ENCODE measurements at places on chromosomes 6 and 20.

GRCh38 chr6:79640146-79641111, 9.3 kb downstream of the SH3BGRL2 start:
- peak; percentile 46 for DNase-seq

DNA sequence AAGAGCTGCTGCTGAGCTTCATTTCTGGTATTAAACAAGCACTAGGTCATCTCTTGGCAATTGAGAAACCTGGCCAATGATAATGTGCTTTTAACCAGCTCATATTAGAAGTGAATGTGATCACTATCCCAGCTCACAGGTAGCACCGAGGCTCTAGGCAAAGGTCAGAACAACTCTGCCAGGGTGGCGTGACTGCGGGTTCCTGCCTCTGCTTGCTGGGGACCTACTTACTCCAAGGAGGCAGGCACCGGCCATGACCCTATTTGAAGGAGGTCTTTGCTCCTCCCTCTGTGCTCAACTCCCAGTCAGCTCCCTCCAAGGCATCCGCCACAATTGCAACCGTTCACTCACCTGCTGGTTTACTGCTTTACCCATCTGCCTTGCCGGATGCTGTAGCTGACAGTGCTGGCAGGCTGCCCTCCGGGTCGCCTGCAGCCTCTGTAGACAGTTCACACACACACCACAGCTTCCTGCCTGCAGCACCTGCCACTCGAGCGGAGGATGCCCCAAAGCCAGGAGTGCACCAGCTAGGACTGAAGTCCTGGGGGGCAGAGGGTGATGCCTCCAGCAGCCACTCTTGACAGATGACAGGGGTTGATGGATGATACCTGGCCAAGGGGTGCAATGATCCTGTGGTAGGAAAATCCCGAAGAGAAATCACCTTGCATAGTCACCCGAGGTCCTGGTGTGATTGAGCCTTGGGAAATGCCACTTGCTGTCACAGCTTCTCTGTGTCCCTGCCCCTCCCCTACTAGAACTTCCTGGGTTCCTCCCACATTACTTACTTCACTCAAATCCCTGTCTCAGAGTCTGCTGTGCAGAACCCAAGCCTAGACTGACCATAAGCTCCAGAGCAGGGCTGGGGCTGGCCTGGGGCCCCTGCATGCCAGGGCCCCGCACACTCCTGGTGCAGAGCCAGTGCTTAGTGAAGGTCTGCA, 8.8 kb upstream of the VSX1 start:
- no peak for DNase-seq

GRCh38 chr20:50369225-50370035, 140.8 kb upstream of the PTPN1 start:
- DNase-seq: no peak

DNA sequence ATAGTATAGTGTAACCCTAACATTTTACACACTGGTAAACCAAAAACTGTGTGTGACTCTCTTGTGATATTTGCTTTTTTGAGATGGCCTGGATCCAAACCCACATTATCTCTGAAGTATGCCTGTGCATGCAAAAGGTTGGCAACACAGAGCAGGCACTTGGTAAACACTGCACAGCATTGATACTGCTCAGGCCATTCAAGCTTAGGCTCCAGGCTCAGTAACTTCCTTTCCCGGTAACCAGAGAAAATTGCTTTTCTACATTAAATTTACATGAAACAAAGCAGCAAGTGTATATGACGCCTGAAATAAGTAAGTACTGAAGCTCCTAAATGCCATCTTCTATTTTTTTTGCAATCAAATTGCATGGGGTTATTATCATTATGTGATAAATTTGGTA, 205.7 kb downstream of the EPM2A start:
- DNase-seq: no peak

DNA sequence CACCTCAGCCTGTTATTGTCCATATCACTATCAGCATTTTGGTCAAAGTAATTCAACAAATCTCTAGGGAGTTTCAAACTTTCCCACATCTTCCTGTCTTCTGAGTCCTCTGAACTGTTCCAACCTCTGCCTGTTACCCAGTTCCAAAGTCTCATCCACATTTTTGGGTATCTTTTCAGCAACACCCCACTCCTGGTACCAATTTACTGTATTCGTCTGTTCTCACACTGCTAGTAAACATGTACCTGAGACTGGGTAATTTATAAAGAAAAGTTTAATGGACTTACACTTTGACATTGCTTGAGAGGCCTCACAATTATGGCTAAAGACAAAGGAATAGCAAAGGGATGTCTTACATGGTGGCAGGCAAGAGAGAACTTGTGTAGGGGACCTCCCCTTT, 224.2 kb downstream of the ADGRB3 start:
- no peak for DNase-seq

DNA sequence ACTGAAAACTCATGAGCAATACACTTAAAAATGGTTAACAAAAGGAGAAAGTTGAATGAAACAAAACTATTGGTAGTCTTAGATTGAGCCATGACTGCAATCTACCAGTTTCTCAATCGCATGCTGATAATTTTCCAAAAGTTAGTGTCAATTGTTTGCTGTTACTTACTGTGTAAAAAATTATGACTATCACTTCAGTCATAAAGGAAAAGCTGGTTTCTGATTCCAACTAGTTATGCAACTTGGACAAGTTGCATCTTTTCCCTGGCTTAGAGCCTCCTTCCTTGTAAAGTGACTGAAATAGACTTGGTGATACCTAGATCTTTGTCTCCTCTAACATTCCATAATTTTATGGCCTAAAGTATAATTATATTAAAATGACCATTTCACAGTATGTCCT, 88.3 kb upstream of the PAK5 start:
- no peak for DNase-seq

GRCh38 chr6:32170294-32170693, 5.6 kb downstream of the AGPAT1 start:
- no peak for DNase-seq

DNA sequence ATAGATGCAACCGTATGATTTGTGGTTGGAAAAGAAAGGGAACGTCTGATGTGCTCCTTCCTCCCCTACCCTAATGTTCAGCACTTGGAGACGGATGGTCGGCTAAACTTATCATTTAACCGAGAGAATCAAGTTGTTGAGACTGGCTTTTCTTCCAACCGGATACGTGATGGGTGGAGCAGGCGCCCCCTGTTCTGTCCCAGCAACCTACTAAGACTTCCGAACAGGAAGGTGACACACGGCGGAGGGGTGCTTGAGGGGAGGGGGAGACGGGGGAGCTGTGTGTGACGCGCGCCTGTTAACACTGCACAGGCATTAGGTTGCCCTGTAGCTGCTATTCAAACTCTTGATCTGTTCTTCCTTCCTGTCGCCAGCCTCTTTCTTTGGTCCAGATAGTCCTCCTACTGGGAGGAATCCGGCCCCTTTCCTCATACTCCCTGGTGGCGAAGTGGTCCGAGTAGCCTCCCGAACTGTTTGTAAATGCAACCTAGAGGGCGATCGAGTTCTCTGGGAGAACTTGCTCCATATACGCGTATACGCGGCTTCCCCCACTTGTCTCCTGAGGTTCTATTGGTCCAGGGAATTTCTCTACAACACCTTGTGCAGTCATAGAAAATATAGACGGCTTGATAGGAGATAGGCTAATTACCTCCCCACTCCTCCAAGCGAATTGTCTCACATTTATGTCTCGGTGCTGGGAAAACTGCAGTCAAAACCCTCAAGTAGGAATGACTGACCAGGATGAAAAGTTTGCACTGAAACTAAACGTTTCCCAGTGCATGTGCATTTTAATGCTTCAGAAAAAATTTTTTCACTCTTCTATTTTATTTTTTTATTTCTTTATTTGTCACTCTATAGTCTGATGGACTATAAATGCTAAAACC, 126.0 kb upstream of the SLC2A12 start:
- peak; percentile 78 for DNase-seq

GRCh38 chr20:1081891-1082290, 36.5 kb upstream of the PSMF1 start:
- no peak for DNase-seq

GRCh38 chr20:52676283-52676995, 295.7 kb upstream of the TSHZ2 start:
- no peak for DNase-seq

GRCh38 chr6:130547723-130548122, 181.9 kb downstream of the TMEM200A start:
- no peak for DNase-seq

DNA sequence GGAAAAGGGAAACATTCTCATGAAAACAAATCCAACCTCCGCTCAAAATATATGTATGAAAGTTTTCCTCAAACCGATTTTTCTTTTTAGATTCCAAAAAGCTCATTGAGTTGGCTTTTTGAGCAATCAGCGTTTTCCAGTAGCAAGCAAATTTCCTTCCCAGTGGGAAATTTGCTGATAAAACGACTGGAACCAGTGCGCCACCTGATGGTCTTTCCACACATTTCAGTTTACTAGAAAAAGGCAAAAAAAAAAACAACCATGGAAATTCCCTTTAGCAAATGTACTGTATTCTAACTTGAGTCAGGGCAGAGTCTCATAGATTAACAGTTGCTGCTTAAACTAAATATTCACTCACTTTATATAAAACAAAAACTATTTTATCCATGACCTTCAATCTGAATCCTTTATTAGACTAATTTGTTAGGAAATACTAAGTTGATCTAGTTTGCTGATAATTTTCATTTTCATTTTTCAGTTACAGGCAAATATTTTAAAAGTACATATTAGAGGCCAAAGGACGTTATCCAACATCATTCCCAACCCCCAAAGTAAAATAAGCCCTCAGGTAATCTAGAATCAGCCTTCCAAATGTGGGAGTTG, 271.5 kb downstream of the FOXA2 start:
- no peak for DNase-seq

GRCh38 chr20:51019656-51020592, 3.0 kb downstream of the KCNG1 start:
- DNase-seq: no peak

DNA sequence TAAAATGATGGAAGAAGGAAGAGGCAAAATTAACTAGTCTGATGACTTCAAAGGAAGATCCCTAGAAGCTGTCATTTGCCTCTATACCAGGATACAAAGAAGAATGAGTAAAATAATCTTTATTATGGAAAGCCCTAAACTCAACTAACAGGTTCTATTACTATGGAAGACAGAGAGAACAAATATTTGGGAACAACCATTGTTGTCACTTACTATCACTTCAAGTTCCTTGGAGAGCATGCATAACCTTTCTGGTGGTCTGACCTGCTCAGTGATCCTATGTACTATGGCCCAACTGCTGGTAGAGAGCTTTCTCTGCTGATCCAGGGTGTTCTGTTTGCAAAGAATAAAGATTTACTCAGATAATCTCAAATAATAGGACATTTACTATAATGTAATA, 62.8 kb upstream of the TASP1 start:
- no peak for DNase-seq

GRCh38 chr6:163356324-163356723, 58.2 kb upstream of the QKI start:
- peak; percentile 85 for DNase-seq

GRCh38 chr6:19753826-19754225, 83.3 kb upstream of the ID4 start:
- no peak for DNase-seq

- no peak for DNase-seq
These were observed 9.7 kb upstream of the MRPS10 start for GRCh38 chr6:42227173-42227850.

- no peak for DNase-seq
These were observed 7.9 kb downstream of the GNL1 start for GRCh38 chr6:30548375-30548774.

- DNase-seq: no peak
These were observed 881 bp downstream of the SFT2D1 start for GRCh38 chr6:166341464-166341863.

DNA sequence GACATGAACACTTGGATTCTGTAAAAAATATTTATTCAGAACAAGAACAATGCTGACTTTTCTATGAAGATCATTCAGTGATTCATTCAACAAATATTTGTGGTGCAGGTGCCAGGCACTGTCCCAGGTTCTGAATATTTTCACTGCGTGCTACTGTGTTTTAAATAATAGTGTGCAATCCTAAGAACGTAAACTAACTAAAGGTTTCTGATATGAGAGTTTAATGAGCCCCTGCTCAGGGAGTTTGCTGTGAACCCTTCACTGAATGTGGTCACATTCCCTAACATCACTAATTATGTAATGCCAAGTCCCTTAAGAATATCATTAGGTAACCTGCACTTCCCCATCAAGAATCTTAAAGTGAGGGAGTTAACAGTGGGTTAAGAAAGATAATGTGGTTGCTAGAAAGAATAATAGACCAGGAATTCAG, 1.7 kb upstream of the TMEM170B start:
- no peak for DNase-seq

DNA sequence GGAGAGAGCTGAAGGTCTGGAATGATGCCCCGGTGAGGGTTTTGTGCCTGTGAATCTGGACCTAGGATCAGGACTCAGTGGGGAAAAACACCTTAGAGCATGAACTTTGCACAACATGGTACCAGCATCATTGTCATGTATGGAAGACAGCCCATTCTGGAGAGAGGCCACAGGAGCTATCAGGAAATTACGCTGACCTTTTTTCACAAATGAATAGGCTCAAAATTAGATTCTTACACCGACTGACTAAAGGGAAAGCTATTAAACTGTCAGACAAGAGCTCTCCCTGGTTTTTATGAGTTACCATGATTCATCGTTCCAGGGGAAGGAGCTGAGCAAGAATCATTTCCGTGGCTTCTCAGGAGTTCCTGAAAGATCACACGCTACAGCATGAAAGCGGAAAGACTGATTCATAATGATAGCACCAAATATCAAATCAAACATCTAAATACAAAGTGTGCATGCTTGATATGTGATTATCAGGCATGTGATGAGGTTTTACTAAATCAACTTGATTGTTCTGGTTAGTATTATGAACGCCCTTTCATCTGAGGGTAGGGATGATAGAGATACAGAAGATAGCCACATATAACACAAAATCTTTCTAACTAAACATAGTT, 224.9 kb upstream of the SMLR1 start:
- no peak for DNase-seq

GRCh38 chr20:34564833-34565232, 6.3 kb downstream of the MAP1LC3A start:
- DNase-seq: no peak
